HFFc6 (cell line): ENCODE measurements at places on chromosomes 13 and 19.

- no peak for DNase-seq
Measured at GRCh38 chr19:38538386-38538785, 79.4 kb downstream of the MAP4K1 start.

- DNase-seq: no peak
Measured at GRCh38 chr19:17025991-17026658, 485 bp downstream of the CPAMD8 start.

DNA sequence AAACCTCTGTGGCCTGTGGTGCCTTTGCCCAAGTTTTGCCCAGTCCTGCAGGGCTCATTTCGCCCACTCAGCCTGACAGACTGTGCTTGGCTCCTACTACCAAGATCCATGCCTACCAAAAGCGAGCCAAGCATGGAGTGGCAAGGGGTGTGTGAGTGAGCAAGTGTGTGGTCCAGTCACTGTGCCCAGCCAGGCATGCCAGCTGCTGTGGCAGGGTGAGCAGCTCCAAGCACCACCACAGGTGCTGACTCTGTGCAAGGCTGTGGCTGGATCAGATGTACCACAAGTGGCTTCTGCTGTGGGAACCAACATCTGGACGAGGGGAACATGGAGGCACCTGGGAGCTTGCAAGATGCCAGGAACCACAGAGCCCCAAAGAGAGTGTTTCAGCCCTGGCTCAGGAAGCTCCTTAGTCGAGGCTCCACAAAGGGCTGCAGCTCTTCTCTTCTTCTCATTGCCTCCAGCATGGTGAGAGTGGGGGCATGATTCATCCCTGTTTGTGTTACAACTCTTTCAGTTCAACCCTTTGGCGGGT, 1564.2 kb upstream of the MIR17HG start:
- no peak for DNase-seq

DNA sequence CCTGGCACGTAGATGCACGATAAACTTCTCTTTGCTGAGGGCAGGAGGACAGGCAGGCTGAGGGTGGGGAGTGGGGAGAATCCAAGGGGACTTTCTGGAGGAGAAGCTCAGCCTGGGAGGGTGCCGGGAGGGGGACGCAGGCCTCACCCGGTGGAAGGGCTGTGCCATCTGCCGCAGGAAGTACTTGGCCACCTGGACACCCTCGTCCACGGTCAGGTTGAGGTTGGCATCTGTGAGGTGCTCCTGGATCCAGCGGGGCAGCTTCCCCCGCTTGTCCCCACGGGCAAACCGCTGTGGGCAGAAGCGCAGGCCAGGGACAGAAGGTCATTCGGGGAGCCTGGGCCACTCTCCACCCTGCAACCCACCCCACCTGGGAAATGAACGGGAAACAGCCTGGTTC, 11.5 kb downstream of the KLC3 start:
- no peak for DNase-seq
